ENCODE measurements at places on chromosomes 11 and 22.

DNA sequence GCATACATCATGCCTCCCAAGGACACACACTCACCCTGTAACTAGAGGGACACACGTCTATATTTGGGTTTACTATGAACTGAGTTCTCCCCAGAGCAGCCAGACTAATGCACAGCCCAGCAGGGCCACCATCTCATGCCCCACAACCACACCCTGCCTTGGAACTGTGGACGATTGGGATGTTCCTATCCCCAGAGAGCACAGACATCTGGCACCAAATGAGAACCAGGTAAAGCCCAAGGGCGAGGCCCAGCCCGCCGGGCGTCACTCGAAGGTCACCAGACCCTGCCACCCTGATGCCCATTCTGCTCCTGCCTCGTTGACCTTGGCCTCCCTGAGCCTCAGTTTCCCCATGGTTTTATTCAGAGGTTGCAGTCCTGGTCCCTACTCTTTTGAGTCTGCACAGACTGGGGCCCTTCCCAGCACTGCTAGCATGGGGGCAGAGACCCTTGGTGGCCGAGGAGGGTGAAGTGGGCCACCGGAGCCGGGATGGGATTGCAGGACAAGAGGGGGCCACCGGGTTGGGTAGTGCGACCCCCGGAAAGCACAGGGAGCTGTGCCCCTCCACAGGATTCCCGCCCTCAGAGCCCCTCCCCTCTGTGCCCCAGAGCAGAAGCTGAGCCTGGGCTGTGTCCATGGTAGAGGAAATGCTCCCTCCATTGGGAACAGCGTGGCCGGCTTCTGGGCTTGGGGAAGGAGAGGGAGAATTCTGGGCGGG is 56.8 kb downstream of the IGLL5 start:
- DNase-seq: no peak

GRCh38 chr11:2810411-2811205 is 75.0 kb downstream of the CDKN1C start:
- no peak for DNase-seq

- peak; percentile 48 for DNase-seq
Measured at GRCh38 chr11:26473216-26474194, 98.6 kb downstream of the MUC15 start.

DNA sequence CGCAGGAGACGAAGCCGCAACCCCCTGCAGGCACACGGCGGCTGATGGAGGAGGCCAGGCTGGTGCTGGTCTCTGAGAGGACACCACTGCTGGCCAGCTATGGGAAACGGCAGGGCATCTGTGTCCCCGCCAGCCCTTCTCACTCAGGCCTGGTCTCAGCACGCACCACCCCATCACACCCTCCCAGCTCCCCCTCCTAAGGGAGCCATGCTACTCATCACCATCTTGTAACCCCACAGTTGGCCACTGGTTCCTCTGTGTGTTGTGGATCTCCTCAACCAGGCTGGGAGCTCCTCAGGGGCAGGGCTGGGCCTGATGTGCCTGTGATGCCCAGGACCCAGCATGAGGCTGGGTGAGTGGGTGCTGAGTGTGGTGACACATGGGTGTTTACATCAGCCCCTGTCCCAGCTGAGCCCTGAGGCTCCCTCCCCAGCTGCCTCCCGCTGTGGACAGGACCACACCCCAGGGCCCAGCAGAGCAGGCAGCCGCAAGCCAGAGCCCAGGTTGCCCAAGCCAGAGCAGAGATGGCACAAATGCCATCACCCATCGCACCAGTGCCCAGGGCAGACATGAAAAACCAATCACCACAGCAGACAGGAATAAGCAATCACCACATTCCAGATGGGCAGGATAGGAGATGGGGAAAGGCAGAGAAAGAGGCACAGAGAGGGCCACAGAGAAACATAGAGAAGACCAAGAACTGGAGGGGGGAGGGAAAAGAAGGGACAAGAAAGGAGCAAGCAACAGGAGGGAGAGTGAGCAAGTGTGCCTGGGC is 8.2 kb downstream of the ARVCF start:
- DNase-seq: no peak

DNA sequence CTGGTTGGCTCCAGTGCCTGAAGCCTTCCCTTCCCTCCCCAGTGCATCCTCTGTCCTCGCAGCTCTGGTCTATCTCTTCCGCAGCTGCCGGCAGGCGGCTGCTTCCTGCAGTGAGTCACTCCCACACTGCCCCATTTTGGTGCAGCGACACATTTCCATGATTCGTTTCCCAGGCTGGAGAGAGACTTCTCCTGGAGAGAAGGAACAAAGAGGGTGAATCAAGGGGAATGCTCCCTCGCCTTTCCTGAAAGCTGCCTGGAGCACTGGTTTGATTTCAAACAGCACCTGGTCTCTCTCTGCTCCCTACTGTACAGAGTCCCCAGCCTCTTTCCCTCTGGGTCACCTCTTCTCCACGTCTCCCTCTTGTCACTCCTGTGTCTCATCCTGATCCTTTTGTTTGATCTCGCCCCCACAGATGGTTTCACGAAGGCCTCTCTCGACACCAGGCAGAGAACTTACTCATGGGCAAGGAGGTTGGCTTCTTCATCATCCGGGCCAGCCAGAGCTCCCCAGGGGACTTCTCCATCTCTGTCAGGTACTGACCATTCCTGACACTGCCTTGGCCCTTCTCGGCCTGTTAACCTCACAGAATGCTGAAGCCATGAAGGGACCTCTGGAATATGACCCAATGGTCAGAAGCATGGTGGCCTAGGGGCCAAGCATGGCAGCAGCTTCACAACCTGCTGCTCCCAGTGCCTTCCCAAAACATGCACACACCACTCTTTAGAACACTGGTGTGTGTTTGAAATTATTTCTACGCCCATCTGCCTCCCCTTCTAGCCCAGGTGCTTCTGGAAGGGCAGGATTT is at the start of gene TMA7B:
Gene TMA7B (plus strand): TSS at position 758 of the 808 bp plus-strand sequence. CDS start 3,978 bp downstream, outside the sequence.
- DNase-seq: peak; percentile 43

DNA sequence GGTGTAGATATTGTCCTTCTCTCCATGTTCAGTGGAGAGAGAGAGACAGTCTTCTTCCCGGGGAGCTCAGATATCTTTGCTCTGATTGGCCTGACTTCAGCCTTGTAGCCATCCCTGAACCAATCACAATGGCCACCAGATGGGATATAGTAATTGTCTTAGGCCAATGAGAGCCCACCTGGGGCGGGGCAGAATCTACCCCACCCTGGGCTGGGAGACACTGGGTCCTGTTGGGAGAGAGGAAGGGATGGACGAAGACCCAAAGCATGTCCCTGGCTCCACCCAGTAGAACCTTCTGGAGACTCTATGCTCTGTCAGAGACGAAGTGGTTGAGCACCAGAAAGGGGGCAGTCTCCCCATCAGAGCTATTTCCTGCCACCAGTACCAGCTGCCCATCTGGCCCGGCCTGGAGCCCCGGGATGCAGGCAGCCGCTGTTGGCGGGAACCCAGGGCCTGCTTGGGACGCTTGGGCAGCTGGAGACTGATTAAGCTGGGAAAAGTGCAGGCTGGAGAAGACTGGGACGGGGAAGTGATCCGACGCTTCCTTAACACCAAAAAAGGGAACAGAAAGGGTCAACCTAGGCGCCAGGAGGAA is 31.6 kb upstream of the CBX7 start:
- DNase-seq: peak; percentile 65

GRCh38 chr22:19750507-19751490 is 9.8 kb upstream of the TBX1 start:
- peak; percentile 21 for DNase-seq

- no peak for DNase-seq
Measured at GRCh38 chr11:125802387-125802786, 14.5 kb downstream of the PATE3 start.

DNA sequence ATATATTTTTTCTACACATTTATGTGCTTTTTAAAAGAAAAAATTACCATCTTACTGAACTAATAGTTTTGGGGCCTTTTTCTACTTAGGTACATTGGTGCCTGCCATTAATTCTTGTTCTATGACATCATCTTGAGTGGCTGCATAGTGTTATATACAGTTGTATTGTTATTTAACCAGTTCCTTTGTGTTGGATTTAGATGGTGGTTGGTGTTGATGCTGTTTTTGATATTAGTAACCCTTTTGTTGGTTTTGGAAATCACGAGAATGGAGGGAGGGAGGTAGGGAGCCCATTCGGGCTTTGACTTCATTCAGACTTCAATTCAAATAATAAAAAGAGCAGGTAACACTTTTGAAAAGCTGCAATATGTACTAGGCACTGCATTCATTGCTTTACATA is 15.4 kb upstream of the C11orf96 start:
- no peak for DNase-seq

DNA sequence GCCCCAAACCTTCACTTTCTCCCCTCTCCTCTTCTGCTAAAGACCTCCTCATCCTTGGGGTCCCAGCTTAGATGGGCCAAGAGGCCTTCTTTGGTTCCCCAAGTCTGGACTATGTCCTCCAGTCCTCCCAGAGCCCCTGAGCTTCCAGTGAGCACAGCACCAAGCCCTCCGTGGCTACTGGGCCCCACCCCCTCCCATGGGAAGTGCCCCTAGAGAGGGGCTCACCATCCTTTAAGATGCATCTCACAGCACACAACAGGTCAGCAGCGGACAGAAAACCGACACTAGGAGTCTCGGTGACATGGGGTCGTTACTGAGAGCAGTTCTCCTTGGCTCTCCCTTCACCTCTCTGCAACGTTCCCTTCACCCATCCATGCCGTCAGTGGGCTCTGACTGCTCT is 2.7 kb downstream of the LRRC32 start:
- DNase-seq: no peak

DNA sequence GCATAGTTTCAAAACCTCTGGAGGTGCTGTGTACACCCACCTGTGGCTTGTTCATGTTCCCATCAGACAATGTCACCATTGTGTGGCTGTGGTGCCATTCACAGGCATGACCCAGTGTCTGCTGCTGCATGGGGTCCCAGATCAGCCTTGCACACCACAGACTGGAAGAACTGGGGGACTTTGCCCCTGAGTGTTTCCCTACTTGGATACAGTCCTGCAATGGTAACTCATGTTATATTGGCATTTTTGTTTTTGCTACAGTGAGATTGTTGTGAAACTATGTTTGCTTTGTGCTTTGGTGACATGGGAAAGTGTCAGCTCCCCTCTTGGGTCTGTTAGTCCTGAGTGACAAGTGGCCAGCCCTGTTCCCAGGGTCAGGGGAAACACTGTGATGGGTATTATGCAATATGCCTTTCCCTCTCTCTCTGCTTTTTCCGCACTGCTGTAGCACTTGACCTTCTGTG is 108.8 kb downstream of the NAV2 start:
- DNase-seq: peak; percentile 14

DNA sequence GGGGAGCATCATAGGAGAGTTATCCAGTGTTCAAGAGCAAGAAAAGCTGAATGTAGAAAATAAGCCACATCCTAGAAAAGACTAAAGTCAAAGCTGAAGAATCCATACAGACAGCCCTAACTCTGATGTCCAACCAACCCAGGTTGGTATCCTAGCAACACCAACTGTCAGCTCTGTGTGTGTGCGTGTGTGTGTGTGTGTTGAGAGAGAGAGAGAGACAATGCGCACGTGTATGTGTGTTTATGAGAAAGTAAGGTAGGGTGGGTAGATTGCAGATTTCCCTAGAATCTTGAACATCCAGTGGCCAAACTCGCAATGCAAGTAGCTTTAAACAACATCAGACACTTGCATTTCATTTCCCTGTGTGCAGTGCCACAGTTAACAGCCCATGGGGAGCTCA is 274.9 kb downstream of the FAM181B start:
- no peak for DNase-seq

- DNase-seq: peak; percentile 32
Measured at GRCh38 chr11:115912484-115912945, 408.3 kb upstream of the CADM1 start.

DNA sequence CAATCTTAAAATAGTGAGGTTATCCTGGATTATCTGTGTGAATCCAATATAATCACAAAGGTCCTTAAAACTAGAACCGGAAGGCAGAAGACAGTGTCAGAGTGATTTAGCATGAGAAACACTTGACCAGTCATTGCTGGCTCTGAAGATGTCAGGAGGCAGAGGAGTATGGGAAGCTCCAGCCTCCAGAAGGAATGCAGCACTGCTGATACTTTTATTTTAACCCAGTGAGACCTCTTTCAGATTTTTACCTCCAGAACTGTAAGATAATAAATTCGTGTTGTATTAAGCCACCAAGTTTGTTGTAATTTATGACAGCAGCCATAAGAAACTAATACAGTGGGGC is 134.4 kb upstream of the ZC3H12C start:
- no peak for DNase-seq

DNA sequence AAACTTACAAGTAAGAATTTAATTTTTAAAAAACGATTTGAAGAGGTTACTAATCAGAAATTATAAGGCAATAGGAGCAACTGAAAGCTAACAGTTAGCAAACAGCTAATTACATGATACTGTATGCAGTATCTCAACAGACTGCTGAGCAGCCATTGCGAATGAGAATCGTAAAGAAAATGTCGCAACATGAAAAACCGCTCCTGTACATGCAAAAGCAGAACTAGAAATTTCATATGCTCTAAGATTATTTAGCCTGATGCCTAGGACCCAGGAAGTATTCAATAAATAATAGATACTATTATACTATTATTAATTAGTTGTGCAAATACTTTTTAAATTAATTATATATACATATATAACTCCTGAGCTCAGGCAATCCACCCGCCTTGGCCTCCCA is 48.7 kb upstream of the EP300 start:
- no peak for DNase-seq

DNA sequence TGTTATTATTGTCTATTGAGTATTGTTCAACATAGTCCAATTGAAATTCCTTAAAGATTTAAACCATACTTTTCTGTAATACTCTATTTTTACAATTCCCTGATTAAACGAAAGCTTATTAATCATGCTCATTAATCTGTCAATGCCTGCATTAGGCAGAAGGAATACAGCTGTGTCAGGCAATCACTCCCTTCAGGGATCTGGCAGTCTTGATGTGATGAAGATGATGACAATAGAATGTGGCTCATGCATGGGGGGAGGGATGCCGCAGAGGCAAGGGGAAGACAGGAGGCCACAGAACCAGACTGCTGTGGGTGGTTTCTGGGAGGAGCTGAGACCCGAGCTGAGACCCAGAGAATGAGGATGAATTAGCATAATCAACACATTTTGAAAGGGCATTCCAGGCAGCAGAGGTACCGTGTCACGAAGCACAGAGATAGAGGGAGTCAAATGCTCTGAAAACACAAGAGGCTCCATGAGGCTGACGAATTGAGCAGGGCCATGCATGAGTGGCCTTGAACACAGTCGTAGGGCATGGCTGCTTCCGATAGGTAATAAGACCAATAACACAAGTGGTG is 1075.5 kb downstream of the OPCML start:
- DNase-seq: no peak

GRCh38 chr11:46357483-46357936 is 10.2 kb downstream of the DGKZ start:
- peak; percentile 72 for DNase-seq

DNA sequence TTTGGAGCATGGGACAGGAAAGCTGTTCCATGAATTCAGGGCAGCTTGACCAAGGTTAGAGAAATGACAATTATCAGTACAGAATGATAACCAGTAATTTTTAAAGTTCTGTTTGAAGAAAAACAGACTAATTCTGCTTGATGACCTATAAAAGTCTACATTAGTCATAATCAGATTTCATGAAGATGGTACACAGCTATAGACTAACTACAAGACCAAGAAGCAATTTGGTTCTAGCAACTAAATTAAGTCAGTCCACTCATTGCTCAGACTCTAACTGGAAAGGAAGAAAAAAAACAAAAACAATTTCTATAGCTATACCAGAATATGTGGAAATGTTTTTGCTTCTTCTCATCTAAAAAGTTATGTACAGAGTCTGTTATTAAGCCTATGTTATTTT is 24.9 kb downstream of the MRTFA start:
- DNase-seq: no peak
